ENCODE measurements at places on chromosomes 12 and 14.

GRCh38 chr12:97639702-97640101 lies 177.1 kb downstream of the RMST start:
- DNase-seq, result peak; percentile 12

DNA sequence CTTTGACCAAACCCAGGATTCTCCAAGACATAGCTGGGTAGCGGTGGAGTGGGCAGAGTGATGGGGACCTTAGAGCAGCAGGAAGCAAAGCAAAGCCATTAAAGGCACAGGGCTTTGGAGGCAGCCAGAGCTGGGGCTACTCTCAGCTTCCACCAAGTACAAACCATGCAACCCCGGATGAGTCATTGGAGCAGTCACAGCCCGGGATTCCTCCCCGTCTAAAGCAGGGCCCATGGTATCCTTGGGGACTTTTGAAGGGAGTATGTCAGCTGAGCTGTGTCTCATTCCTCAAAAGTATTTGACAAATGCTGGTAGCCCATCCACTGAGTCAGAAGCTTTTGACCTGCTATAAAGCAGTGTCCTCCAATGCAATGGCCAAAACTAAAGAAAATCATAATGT lies 9.7 kb upstream of the IFI27 start:
- no peak for DNase-seq

GRCh38 chr12:116353958-116354357 lies 76.5 kb upstream of the MED13L start:
- DNase-seq, result no peak

DNA sequence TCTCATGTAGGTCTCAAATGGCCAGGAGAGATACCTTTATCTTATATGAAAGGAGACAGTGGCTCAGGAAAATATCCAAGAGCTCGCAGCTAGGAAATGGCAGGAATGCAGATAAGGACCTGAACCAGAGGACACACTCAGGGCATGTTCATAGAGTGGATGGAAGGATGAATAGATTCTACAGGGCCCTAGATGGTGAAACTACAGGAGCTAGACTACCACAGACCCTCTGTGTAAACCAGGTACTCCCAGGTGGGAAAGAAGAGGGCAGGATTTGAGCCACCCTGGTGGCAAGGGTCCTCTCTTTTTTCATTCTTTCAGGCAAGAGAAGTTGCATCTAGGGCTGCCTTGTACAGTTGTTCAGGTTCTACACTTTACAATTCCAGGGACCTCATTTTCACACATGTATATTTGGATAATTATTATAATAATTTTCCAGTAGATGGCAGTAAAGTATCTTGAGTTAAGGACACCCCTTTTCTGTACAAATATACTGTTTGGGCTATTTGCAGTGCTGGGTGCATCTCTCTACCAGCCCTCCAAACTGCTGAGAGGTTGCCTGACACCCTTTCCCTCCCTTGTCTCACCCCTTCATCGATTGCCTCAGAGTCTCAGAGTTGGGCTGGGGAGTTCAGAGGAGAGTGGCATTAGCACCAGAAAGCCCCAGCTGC lies 10.5 kb upstream of the ZDHHC22 start:
- DNase-seq, result no peak

GRCh38 chr14:33401311-33401710 lies 462.6 kb downstream of the NPAS3 start:
- no peak for DNase-seq

DNA sequence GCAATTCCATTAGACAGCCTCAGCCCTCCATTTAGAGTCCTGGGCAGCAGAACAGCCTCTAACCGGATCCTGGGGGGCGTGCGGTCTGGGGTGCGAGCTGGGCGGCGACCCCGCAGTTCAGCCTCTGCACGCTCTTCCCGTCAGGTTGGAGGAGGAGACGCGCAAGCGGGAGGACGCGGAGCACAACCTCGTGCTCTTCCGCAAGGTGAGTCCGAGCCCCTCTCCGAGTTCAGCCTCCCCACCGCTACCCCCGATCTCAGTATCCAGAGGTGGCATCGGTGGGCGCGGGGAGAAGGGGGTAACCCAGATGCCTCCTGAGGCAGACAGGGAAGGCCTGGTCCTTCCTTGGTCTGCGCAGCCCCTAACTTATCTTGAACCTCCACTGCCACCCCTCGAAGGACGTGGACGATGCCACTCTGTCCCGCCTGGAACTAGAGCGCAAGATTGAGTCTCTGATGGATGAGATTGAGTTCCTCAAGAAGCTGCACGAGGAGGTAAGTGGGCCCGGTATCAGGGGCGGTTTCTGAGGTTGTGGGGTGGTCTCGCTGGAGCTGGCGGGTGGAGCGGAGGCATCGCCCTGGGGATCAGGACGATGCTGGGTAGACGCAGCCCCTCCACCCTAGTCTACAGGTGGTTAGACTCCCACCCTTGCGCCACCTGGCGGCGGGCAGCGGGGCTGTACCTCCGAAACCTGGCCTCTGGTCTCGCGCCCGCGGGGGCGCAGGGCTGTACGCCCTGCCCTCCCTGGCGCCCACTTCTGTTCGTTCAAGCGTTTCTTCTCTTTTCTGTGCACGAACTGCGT lies 1.3 kb downstream of the PRPH start:
- peak; percentile 76 for DNase-seq

DNA sequence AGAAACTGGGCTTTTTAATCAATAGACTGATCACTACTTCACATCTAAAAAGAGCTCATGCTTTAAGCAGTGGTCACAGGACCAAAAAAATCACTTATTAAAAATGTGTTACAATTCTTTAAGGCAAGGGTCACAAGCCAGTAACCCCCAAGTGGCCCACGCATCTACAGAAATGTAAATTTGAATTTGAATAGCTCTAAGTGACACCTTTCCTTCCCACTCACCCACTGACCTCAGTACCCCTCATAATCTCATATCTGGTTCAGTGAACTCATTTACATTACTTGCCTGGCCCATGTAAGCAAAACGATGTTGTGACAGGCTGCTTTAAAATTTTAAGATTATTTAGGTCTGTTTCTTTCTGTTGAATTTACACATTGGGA lies 27.4 kb downstream of the NELL2 start:
- DNase-seq, result no peak

DNA sequence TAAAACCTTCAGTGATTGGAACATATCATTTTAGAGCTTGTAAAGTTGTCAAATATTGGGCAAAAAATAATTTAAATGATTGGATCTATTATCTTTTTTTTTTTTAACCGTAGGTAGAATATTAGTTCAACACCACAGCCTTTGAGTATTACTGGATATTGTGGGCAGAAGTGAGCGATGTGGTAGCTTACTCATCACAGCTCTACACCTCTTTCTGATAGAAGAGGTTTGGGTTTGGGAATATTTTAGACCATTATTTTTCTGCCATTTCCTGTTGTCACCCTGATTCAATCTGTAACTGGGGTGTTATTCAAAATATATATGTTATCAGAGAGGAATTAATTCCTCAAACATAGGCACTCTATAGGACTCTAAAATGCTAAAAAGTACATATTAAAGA lies 34.8 kb upstream of the SLC38A2 start:
- no peak for DNase-seq

- DNase-seq, result no peak
These were observed 48.2 kb downstream of the MOK start for GRCh38 chr14:102256716-102257115.

- DNase-seq, result no peak
These were observed 380.3 kb upstream of the PDE3A start for GRCh38 chr12:19988001-19988400.

DNA sequence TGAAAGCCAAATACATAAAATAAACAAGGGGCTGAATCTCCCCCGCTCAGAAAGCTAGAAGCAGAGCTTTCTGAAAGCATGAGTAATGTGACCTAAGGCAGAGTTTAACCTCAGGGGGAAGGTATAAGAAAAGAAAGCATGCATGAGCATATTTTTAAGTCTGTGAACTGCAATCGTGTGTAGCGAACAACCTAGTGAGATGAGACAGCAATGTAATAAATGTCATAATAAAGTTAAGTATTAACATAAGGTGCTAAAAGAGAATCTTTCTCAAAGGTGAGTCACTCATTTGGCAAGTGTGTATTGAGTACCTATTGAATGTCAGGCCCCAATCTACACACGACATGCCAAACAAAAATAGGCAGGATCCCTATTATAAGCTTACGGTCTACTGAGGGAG lies 14.2 kb upstream of the WDR20 start:
- DNase-seq, result no peak

DNA sequence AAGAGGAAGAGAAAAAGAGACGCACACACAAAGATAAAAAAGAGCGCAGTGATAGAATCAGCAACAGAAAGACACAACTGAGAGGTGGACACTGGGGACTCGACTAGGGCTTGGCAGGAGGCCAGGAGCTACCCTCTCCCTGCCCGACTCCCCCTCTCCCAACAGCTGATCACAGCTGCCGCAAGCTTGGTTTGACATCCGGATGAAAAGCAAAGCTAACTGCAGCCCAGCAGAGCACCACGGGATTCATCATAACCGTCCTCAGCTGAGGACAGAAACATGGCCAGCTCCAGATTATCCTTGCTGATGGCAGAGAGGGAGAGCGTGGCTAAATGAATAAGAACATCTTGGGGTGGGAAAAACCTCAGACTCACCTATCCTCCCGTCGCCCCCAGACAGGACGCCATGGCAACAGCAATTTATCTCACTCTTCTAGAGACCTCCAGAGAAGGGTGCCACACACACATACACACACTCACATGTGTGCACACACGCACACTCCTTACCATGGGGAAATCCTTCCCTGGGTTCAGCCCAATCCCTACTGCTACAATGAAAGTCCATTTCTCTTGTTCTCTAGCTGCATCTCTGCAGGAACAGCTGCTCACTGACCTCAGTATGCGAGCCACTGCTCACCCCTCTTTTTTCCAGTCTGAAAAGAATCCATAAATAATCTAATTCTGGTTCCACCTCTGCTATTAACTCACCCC lies 135.3 kb downstream of the NTF3 start:
- DNase-seq, result no peak

DNA sequence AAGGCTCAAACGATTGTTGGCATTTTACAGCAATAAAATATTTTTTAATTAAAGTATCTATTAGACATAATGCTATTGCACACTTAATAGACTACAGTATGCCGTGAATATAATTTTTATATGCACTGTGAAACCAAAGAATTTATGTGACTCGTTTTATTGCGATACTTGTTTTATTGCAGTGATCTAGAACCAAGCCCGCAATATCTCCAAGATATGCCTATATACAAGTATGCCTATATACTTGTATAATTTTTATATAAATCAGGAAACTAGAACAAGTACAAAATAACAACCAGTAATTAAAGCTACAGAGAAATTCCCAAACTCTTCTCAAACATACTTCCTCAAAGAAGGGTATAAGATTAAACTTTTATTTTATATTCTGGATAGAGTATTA lies 31.3 kb downstream of the EEA1 start:
- no peak for DNase-seq

DNA sequence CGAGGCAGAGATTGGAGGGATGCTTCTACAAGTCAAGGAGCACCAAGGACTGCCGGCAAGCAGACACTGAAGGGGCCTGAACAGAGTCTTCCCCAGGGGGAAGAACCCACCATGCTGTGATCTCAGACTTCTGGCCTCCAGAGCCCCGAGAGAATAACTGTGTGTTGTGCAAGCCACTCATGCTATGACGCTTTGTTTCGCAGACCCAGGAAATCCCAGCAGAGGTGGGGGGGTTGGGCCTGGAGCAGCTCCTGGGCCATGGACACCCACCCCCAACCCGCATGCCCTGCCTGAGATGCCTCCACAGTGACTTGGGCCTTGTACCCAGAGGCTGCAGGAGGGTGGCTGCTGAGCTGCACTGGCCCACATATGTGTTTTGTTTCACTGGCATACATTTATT lies 31.2 kb downstream of the ARL6IP4 start:
- DNase-seq, result no peak

GRCh38 chr12:82290415-82290814 lies 67.8 kb downstream of the CCDC59 start:
- DNase-seq, result no peak

- DNase-seq, result no peak
These were observed 5.4 kb upstream of the CEBPE start for GRCh38 chr14:23124337-23124954.

GRCh38 chr12:33703221-33703620 lies 263.6 kb upstream of the SYT10 start:
- DNase-seq, result no peak

- DNase-seq, result peak; percentile 66
These were observed 853 bp downstream of the USP5 start for GRCh38 chr12:6852651-6853354.

GRCh38 chr12:96447256-96447655 lies 42.1 kb upstream of the CFAP54 start:
- no peak for DNase-seq

- no peak for DNase-seq
These were observed 137.4 kb downstream of the GRIP1 start for GRCh38 chr12:66541426-66541825.

DNA sequence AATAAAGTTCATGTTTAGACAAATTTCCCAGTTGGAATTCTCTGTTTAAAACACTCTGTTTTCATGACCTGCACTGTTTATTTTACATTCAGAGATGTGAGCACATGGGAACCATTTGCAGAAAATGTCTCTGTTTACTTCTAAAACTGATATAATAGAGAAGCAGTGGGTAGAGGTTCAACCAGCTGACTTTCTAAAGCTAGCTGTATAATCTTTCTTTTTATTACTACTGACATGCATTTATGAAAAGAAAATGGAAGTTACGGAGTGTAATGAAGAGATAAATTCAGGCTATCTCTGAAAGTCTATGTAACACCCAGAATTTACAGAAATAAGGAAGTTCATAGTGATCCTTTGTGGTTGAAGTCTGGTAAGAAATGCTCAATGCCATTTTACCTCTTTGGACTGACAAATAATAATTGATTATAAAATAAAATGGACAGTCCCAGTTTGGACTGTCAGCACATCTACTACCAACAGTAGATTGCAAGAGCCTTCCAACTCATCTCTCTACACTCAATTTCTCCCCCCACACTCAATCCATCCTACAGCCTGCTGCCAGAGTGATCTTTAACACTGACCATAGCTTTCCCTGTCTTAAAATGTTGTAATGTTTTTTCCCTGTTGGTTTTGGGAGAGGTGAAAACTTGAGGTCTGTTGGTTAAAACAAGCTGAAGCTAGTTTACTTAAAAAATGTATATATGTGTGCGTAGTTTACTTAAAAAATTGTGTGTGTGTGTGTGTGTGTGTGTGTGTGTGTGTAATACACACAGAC lies 137.4 kb downstream of the AEBP2 start:
- no peak for DNase-seq

All from kidney (tissue), 22 donors.